ENCODE measurements at places on chromosomes 2 and 18.

- no peak for DNase-seq
Measured at GRCh38 chr2:120443946-120444345, 98.0 kb downstream of the INHBB start.

DNA sequence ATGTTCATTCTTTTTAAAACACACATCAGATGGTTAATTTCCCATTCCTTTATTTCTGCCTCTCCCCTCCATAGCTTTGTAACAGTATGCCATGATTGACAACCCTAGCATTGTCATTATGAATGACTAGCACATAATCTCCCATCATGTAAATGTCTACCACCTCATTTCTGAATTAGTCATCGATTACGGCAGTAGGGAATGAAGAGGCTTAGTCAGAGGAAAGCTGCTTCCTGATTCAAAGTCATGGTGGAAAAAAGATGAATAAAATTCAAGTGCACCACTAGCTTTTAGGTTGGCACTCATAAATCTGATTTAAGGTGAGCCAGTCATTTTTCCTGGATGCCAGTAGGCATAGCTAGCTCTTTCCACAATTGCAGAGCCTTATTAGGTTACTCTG lies 19.1 kb upstream of the ACMSD start:
- DNase-seq, result peak; percentile 74

DNA sequence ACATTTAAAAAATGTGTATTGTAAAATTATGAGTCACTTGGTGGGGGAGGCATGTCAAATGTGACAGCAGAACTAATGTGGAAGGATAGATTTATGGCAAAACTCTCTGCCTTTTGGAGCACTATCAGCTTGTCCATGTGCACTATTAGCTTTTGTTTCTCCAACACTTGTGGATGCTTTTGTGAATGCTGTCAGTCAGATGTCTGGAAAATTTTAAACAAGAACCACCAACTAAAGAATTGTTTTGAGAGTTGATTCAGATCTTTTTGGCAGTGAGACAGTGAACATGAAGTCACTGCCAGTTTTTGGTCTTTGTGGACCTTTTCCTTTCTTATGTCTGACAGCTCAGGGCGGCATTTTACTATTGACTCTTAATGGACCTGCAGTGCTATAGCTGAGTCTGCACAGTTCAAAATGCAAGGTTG lies 72.4 kb downstream of the KIAA1328 start:
- no peak for DNase-seq

GRCh38 chr18:44870631-44871502 lies 190.2 kb downstream of the SETBP1 start:
- no peak for DNase-seq

DNA sequence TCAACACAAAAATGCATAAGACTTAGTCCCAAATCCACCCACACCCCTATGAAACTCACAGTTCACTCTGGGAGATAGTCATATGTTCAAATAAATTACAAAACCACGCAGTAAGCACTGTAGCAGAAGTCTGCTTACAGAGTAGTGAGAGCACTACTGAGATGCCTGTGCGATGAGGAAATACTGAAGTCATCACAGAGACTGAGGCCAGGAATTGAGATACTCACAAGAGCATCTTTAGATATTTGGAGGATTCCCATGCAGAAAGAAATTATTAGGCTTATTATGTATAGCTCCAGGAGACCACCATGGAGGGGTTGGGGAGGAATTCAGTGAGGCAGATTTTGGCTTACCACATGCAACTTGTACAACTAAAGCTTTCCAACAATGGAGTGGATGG lies 82.3 kb downstream of the ANTXR1 start:
- DNase-seq, result no peak

GRCh38 chr2:195299600-195299999 lies 357.4 kb upstream of the SLC39A10 start:
- DNase-seq, result no peak

- no peak for DNase-seq
Measured at GRCh38 chr2:48600204-48600813, 17.3 kb upstream of the GTF2A1L start.
